ENCODE measurements at places on chromosomes 5 and 9. TPM values are rescaled to one million over a fixed set of nuclear protein-coding genes. Genes with fewer than 3 reads are reported as not detected.

The ORM2 gene
- not detected for total RNA-seq

DNA sequence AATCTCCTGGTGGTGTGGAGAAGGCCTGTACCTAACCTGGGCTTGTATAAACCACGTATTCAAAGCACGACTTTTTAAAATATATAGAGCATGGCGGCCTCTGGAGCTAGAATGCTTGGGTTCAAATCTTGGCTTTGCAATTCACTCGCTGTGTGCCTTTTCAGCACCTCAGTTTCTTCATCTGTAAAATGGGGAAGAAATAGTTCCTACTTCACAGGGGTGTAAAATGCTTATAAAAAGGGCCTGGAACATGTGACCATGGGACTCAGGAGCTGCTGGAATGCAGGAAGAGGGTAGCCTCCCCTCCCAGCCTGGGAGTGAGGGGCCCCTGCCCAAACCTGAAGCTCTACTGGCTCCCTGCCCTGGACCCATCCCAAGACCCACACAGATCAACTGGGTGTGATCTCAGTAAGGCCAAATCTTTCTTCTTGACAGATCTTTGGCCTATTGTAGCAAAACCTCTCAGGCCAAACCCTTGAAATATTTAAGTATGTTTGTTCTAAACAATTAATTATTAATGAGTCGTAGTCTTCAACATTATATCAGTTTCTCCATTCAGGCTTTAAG is 269.0 kb downstream of the ZSWIM6 start:
- no peak for DNase-seq

- DNase-seq = no peak
Observed at GRCh38 chr5:170226661-170227060, 6.1 kb upstream of the C5orf58 start.

- peak; percentile 80 for DNase-seq
Observed at GRCh38 chr9:124280176-124280691, 22.5 kb downstream of the NEK6 start.

DNA sequence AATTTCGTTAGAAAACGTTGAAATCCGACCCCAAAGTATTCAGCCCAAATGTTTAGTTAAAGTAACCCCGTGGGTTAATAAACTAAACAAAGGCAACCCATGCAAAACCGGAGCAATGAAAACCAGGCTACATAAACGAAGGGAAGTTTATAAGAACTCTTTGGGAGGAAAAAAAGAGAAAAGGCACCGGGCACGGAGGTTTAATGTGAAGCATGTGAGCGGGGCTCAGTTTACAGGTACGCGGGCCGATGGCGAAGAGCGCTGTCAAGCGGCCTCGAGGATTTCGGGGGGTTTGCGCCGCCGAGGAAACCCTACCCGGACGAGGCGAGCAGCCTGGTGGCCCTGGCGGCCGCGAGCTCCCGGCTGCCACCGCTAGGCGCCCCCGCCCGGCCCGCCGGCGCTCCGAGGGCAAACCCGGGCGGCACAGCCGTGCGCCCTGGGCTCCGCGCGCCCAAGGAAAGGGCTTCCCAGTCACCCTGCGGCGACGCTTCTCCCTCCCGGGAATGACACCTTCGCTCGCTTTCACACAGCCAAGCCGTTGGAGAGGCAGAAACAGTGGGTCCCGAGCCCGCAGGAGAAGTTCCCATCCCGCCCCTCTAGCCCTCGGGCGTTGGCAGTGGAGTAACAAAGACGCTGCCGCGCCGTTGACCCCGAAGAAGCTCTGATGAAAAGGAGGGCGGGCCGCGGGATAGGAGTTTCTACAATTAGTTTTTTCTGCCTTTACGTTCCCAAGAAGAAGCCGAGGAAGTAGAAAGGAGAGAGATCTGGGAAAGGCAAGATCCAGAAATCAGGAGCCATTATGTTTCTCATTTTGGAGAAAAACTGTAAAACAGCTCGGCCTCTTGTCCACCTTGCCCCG is 126.0 kb downstream of the TMEM174 start:
- no peak for DNase-seq

- DNase-seq = no peak
Observed at GRCh38 chr5:11791792-11792191, 112.5 kb downstream of the CTNND2 start.

The SMIM3 gene
- total RNA-seq = 48.1 TPM

GRCh38 chr5:145465474-145466263 is 369.5 kb downstream of the PRELID2 start:
- DNase-seq = no peak

DNA sequence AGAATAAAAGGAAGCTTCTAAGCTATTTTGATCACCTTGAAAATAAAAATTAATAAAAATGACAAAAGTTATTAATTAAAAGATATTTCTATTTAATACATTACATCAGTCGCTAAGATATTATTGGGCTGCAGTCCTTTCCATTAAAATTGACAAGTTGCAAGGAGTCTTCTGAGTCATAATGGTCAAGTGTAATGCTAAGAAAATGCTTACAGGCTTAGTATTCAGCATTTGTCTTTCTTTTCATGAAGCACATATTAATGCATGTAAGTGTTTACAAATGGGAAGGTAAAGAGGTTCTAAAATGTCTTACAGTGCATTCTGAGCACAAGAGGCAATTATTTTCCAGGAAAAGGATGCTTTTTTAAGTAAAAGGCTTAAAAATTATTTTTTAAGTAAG is 17.3 kb downstream of the SPINK9 start:
- DNase-seq = no peak

DNA sequence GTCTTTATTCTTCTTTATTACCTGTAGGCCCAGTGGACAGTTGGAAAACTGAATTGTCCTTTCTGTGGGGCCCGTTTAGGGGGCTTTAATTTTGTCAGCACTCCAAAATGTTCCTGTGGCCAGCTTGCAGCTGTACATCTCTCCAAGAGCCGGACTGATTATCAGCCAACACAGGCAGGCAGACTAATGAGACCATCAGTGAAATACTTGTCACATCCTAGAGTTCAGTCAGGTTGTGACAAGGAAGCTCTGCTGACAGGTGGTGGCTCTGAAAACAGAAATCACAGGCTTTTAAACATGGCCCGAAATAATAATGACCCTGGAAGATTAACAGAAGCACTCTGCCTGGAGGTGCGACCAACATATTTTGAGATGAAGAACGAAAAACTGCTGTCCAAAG is 47.9 kb downstream of the RNF180 start:
- no peak for DNase-seq

GRCh38 chr9:38015266-38015665 is 53.8 kb downstream of the SHB start:
- DNase-seq = no peak

DNA sequence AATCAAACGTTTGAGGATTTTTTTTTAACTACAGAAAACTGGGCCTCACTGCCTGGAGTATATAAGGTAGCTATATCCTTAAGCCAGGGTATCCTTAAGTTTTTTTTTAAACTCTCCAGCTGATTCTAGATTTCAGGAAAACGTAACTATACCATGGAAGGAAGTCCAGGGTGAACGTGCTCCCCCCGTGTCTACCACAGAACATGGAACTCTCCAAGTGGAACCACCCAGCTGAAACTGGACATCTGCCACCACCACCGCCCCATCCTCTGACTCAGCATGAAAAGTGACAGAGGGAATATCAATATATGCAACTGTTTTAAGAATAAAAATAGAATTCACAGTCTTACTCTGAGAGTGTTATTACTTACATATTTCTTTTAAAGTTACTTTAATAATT is 61.3 kb downstream of the DROSHA start:
- DNase-seq = peak; percentile 75

GRCh38 chr9:108270051-108270450 is 585.7 kb downstream of the ACTL7B start:
- DNase-seq = no peak

The FOXD4L4 gene
- total RNA-seq = not detected

The ARL10 gene
- 4.0 TPM for total RNA-seq

- DNase-seq = no peak
Observed at GRCh38 chr9:114021578-114021977, 56.5 kb downstream of the AMBP start.

DNA sequence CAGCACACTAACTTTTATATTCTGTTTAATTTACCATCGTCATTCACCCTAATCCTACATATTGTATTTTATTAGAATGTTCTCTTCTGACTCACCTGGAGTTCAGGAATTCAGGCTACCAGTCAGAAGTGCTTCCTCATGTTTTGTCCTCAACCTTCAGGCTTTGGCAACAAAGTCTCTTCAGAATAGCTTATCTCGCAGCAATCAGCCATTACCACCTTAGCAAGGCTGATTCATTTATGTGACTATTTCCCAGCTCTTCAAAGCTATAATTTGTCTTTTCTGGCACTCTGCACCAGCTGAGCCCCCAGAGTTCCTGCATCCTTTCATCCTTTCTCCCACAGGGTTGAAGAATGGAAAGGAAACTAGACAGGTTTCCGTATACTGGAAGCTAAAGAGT is 365.5 kb upstream of the CDH18 start:
- DNase-seq = no peak

The PPP3R2 gene
- total RNA-seq = not detected

DNA sequence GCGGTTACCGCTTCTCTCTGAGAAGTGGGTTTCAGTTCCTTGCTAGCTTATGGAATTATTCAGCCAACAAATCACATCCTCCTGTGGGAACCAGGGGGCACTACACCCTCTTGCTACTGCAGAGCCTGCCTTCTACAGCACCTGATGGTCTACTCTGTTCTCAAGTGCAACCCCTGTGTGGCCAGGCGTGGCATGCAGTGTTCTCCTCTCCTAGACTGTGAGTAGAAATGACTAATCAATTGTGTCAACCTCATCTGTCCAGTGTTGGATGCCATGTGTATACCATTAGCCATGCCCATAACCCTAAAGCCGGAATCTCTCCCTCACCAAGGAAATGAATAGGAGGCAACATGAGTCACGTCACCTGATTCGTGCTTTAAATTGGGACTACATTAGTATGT is 117.2 kb upstream of the LIFR start:
- no peak for DNase-seq

The SHISAL2B gene
- total RNA-seq = not detected

The CETN3 gene
- total RNA-seq = 14.2 TPM

GRCh38 chr5:132370181-132370970 is 866 bp downstream of the SLC22A5 start:
- DNase-seq = peak; percentile 56

GRCh38 chr5:69497006-69497520 is 4.5 kb downstream of the OCLN start:
- no peak for DNase-seq

DNA sequence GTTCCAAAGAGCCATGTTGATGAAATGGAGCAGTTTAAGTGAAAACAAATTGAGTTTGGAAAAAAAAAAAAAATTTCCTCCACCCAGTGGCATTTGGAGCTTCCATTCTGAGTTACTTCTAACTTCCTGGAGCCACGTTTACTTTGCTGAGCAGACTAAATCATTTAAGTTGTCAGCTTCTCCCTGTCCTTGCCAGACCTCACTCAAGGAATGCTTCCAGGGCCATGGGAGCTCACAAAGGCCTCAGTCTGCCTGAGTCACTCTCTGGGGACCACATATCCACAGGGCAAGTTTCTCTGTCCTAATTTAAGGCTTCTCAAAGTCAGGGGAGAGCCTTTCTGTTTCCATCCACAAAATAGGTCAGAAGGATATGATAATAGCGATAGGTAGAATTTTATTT is 210.3 kb upstream of the TNC start:
- DNase-seq = no peak

The SPATA31A3 gene
- not detected for total RNA-seq

DNA sequence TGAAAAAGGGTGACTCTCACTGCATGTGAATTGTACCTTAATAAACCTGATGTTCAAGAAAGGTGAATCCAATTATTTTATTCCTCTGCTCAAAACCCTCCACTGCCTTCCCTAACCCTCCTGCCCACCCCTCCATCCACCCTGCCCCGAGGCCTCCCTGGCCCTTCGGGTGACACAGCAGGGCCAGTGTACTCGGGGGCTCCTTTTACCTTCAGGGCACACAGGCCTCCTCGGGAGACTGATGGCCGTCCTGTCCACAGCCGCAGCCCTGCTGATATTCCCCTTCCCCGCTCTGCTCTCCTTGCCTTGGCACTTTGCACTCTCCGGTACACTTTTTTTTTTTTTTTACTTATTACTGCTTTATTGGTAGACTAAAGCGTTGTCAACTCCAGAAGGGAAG is 234.0 kb downstream of the CACNA1B start:
- DNase-seq = no peak

The KCNIP1 gene
- not detected for total RNA-seq
